ENCODE measurements at places on chromosomes 5 and 9. TPM values are rescaled to one million over a fixed set of nuclear protein-coding genes. Genes with fewer than 3 reads are reported as not detected.

DNA sequence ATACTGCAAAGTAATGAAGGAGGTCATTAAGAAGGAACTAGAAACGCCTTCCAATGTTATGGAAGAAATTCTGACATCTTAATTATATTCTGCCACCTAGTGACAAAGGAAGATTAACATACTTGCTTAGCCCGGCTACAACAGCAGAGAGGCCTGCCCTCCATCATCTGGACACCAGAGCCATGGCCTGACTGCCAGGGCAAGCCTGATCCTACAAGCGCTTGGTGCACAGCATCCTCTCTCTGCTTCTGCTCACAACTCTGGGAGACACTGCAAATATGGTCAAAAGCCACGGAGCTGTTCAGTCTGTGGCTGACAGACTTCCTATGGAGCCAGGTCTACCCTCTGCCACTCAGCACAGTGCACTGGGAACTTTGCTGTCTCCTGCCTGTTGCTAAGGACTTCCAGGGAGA lies 87.3 kb upstream of the SLC44A1 start:
- DNase-seq, result peak; percentile 44

Gene GRXCR2
- not detected for total RNA-seq

Gene ADAMTS12
- not detected for total RNA-seq

Gene ADAMTS16
- not detected for total RNA-seq

GRCh38 chr5:169751490-169751889 lies 114.4 kb downstream of the DOCK2 start:
- peak; percentile 43 for DNase-seq

- no peak for DNase-seq
Observed at GRCh38 chr5:143217065-143217803, 186.3 kb downstream of the NR3C1 start.

- DNase-seq, result no peak
Observed at GRCh38 chr5:850511-851006, at the start of gene ZDHHC11. Gene ZDHHC11 (minus strand): TSS chr5:850986. CDS start chr5:850602, 384 bp downstream.

- no peak for DNase-seq
Observed at GRCh38 chr5:122967085-122967484, 69.4 kb downstream of the PPIC start.

Gene ARSI
- not detected for total RNA-seq

Gene SPATA6L
- total RNA-seq, result 0.73 TPM

DNA sequence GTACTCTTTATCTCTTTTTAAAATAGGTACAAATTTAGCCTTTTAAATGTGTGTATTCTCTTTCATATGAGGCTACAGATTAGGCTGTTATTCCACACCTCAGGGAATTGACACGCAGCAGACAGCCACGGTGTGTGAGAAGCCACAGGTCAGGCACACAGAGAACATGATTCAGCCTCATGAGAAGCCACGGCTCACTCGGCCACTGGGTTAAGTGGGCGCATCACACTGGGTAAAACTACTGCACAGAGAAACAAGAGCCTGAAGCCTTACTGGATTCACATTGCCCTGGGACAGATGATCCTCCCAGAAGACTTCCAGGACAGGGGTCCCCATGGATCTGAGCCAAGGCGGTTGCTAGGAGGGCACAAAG lies 28.2 kb downstream of the LPCAT1 start:
- DNase-seq, result no peak

Gene MRPS27
- 52.6 TPM for total RNA-seq

Gene PKN3
- total RNA-seq, result 9.1 TPM

Gene WASHC1
- total RNA-seq, result 18.6 TPM

Gene TXNDC8
- total RNA-seq, result not detected

- DNase-seq, result no peak
Observed at GRCh38 chr9:115855458-115856133, 298.0 kb upstream of the PAPPA start.

DNA sequence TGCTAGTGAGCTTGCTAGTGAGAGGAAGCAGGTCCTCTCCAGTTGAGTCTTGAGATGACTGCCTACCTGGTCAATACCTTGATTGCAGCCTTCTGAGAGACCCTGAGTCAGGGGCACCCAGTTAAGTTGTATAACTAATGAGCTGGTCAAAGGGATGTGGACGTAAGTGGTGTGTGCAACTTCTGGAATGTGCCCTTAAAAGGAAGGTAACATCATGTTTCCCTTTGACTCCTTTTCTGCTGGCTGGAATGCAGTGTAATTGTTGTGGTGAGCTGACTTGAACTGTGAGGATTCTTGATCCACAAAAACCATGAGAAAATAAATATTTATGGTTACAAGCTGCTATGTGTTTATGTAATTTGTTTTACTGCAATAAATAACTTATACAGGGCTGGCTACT lies 2.4 kb upstream of the SNX2 start:
- no peak for DNase-seq

DNA sequence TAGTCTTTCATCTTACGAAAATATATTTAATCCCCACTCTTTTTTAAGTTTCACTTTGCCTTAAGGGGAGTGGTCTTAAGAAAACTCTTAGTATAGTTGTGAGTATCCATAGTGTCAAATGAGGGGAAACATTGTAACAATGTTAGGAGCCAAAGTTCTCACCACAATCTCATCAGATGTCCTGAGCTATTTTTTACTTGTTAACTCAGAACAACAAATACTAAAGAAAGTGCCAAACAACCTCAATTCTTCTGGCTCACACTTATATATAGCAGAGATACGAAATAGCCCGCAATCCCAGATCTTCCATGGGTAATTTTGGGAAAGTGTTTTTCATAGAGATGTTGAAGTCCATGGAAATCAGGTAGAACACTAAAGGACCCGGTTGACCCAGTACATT lies 194.0 kb upstream of the DMRT1 start:
- DNase-seq, result no peak

Gene TMEM215
- not detected for total RNA-seq

DNA sequence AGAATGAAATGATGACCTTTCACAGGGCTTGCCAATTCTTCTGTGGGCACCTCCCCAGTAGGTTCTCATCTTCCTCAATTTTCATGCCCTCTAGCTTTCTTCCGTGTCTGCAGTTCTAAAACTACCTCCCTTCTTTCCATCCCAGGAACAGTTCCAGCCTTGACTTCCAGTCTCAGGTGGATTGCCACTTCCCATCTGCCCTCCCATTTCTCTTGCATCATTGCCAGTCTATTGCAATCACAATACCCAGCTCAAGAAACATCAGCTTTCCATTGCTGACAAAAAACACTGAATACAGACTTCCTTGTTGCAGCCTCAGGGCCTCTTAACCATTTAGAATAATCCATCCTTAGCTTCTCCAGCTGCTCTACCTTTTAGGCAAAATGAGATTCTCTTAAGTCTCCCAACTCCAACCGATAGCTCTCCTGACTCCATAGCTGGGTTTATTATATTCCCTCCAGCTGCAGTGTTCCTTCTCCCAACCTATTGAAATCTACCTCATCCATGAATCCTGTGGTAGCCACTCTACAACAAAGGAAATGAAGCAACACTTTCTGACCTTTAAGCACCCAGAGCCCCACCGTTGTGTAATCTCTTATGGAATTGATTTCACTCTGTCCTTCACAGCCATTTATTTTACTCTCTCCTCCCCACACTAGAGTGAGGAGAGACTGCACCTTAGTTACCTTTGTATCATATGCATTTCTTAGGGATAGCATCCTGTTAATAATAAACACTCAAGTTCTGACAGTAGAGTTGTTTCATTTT lies 75.6 kb upstream of the PCA3 start:
- peak; percentile 5 for DNase-seq

DNA sequence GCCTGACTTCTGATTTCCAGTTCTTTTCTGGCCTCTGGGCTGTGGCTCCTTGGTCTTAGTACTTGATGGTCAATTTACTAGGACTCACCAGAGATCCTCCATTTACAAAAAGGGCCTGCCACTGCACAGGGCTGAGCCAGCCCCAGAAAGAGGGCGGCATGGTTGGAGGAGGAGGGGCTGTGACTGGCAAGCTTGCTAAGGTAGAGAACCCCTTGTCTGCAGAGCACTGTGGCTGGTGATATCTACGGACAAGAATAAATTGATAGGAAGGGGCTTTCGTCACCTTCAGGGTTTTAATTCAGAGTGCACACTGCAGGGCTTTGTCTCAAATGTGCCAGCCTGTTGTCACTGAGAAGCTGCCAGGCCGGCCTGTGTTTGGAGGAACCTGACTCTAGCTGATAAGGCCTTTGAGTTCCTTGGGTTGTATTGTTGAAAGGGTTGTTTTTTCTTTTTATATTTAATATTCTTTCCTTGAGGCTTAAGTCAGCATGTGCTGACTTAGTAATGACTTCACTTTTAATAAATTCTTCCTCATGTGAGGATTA lies 15.1 kb downstream of the SLC22A5 start:
- no peak for DNase-seq

- no peak for DNase-seq
Observed at GRCh38 chr9:69798744-69799143, 21.9 kb upstream of the CFAP95 start.

GRCh38 chr9:128109050-128109709 lies 18.3 kb downstream of the PTGES2 start:
- no peak for DNase-seq

Gene CKMT2
- total RNA-seq, result not detected

DNA sequence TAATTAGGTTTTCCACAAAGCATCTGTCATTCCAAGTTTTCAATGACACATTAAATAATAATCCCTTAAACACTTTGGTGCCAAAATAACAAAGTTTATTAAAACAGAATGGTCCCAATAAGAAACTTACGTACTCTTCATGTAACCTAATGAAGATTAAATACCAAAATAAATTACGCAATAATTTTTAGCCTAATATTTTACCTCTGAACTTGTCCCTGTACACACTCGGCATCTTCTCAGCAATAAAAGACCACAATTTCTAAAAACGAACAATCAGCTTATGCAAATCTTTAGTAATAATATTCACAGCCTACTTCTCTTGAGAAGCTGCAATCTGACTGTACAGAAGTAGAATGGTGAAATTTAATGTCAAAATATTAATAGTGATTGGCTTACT lies 163.6 kb downstream of the ZDHHC21 start:
- DNase-seq, result no peak

GRCh38 chr9:79610791-79611614 lies 39.2 kb downstream of the TLE4 start:
- DNase-seq, result no peak

Gene TGFBI
- total RNA-seq, result 0.26 TPM

- no peak for DNase-seq
Observed at GRCh38 chr5:144710637-144711036, 540.0 kb downstream of the KCTD16 start.

DNA sequence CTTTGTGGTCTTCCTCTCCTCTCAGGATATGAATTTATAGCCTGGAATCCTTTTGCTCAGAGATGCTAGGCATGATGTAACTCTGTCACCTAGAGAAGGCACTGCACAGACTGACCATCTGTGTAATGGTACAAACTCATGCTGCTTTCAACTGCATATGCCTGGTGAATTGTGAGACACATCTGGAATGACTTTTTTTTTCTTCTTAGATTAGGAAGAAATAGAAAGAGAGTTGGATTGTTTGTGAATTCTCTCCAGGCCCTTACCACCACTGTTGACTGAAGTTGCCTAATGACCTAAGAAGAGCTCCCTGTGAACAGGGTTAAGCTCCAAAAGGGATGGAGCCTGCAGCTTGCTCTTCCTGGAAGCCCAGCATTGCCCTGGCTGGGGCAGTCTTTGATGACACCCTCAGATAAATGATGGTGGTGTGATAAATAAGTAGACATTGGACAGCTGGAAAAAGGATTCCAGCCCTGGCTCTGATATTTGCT lies 47.8 kb upstream of the TRIM32 start:
- DNase-seq, result no peak

- no peak for DNase-seq
Observed at GRCh38 chr9:32292611-32293010, 91.8 kb upstream of the ACO1 start.

Gene STING1
- total RNA-seq, result 103 TPM

DNA sequence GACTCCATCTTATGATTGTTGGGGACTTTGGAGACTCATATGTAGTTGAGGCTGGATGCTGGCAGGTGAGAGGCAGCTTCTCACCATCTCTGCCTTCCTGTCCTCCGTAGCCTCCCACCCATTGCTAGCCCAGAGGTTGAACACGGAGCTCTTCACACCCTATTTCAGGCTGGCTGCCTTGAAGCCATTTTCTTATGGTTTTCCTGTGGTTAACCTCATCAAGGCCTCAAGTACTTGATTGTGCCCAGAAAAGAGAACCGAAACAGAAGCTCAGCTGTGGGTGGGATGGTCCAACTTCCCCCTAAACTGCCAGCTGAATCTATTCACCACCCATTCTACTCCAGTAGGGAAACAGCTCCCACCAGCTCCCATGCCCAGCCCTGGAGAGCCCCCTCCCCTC lies 102.9 kb downstream of the LIFR start:
- DNase-seq, result peak; percentile 83

Gene ABLIM3
- total RNA-seq, result 0.21 TPM

Gene SELENOP
- total RNA-seq, result 0.12 TPM

DNA sequence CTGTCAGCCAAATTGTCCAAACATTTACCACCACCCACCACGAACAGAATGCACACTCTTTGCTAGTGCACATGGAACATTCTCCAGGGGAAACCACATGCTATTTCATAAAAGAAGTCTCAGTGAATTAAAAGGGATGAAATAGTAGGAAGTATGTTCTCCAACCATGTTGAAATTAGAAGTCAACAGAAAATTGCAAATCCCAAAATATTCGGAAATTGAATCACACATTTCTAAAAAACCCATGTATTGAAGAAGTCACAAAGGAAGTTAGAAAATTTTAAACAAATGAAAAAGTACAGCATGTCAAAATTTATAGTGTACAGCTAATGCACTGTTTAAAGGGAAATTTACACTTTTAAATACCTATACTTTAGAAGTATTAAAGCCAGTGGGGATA lies 50.8 kb downstream of the TGFBR1 start:
- DNase-seq, result no peak

Gene COL5A1
- total RNA-seq, result 0.16 TPM

- no peak for DNase-seq
Observed at GRCh38 chr5:37638897-37639296, 200.9 kb downstream of the GDNF start.

DNA sequence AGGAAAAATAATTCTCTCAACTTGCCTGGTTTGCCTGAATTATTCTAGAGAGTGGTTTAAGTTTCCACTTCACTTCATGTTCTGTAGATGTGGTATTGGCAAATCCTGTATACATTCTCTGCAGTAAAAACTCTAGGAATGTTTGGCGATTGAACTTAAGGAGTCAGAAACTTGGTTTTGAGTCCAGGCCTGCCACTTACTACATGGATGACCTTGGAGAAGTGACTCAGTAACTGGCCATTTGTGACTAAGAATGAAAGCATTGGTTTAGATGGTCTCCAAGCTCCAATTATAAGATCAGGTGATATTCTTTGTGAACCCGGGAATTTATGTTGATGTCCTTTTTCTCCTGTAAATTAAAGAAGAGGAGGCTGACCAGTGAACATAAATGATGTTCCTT lies 233.8 kb downstream of the GAS1 start:
- no peak for DNase-seq

- DNase-seq, result no peak
Observed at GRCh38 chr5:124034963-124035362, 523.0 kb downstream of the CSNK1G3 start.

GRCh38 chr9:132002643-132003318 lies 76.9 kb downstream of the MED27 start:
- DNase-seq, result no peak

Data from activated CD8-positive, alpha-beta memory T cell treated with anti-CD3 and anti-CD28 coated beads, Interleukin-2, amount 10 ng/mL, durations not matched to agents 7 days and 5 days (primary cell).